ENCODE measurements at places on chromosomes 11 and 22.

DNA sequence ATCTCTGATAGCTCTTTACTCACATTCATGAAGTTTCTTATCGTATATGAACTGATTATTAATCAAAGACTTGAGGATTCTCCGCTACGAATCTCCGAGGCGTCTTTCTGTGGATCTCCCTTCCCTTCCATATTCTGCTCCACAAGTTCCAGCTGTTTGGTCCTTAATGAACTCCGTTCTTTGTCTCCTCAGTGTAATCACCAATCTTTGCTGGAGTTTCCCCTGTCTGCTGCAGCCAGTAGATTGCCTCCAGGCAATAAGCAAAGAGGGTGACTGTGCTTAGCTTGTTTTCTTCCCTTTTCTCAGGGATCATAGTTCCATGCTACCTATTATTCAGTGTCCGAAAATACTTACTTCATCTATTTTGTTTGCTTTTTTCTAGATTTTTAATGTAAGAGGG is 169.6 kb upstream of the FOLH1 start:
- DNase-seq, result no peak

GRCh38 chr22:48353116-48353947 is 1474.3 kb downstream of the BRD1 start:
- no peak for DNase-seq

- peak; percentile 24 for DNase-seq
These were observed 14.3 kb upstream of the CBX6 start for GRCh38 chr22:38886333-38886732.

DNA sequence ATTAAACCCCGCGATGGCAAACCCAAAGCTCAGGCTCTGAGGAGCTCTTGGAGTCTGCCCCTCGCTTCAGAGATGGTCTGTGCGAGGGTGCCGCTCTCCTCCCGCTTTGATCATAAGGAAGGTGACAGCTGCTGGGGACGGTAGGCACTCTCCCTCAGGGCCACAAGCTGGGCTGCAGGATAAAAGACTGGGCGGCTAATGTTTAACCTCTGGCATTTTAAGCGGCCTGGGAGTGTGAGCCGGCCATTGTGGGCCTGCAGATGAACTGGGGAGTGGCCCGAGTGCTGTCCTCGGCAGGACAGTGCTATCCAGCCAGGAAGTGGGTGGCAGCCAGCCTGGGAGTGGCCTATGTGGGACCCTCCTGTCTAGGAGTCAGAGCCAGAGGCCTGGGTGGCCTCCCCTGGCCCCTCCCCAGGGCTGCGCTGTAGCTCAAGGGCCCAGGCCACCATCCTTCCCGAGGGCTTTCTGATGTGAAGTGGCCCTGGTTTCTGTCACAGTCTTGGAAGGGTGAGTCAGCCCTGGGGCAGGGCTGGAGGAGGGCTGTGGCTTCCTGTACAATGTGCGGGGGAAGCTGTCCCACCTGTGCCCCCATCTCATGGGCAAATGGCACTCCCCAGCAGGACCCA is 58.7 kb upstream of the PRODH start:
- DNase-seq, result no peak

Measured in GM13977 (cell line).